Urinary bladder (tissue), 4 donors: ENCODE measurements at places on chromosomes 12 and 14. TPM values are rescaled to one million over a fixed set of nuclear protein-coding genes. Genes with fewer than 3 reads are reported as not detected.

DNA sequence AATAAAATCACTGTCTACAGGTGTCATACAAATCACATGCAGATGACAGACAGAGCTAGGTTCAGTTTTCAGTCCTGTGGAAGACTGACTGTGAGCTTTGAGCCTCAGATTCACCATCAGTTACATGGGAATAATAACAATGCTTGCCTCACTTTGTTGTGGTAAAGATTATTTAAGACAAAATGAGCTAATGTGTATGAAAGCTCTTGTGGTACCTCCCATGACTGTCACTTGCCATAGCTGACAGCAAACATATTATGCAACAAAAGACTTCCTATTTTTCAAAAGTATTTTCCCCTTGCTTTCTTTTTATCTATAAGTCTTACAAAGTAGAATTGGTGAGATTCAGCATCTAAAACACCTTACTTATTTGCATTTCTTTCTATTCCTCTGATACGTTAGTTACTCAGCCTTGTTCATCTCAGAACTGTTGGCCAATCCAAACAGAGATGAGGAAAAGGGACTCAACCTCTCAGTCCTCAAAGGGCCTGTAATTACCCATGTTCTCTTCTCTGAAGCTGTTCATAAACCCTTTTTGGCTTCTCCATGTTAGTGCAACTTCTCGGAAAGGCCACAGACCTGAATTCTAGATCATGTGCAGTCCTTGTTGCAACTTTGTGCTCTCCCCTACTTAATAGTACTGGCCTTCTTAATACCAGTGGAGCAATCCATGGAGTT, 8.8 kb upstream of the DDHD1 start:
- DNase-seq = no peak

DNA sequence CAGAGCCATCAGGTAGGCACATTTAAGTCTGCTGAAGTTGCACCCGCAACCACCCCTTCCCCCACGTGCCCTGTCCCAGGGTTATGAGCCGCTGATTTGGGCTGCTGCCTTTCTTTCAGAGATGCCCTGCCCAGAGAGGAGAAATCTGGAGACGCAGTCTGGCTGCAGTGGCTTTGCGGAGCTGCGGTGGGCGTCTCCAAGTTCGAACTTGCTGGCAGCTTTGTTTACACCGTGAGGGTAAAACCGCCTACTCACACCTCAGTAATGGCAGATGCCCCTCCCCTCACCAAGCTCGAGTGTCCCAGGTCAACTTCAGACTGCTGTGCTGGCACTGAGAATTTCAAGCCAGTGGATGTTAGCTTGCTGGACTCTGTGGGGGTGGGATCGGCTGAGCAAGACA, 14.7 kb downstream of the PTCSC3 start:
- no peak for DNase-seq

DNA sequence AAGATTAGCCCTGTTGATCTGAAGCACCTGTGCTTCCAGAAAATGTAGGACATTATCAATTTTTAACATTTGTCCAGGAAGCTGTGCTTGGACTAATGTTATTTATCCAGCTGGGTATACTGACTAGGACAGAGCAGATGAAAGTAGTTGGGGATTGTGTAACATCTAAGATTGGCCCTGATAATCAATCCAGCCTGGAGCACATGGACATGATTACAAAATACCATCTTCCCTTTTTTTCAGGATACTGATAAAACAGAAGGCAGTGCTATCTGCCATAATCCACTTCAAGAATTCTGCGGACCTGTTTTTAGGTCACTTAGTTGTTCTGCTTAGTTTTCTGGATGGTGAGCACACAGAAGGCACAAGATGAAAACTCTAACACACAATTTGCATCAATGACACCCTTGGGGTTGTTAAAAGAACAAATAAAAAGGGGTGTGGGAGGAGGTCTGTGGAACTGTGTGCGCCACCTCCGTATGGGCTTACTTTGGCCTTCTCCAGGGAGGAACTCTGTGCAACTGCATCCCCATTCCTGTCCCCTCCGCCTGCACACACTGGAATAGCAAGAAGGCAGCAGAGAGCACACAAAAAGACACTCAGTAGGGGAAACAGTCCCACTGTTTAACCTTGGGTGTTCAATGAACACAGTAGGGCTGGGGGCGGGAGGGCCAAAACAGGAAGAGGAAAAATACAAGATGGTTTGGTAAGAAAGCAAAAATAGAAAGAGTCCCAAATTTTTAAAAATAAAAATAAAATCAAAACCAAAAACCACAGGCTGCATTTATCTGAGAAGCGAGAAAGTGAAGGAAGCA, 31.1 kb upstream of the DUSP6 start:
- no peak for DNase-seq

Gene CMKLR1
- 17.6 TPM for total RNA-seq

Gene GLT8D2
- total RNA-seq = 101 TPM

Gene LRRIQ1
- total RNA-seq = 0.79 TPM
